NCI-H524 (cell line): ENCODE measurements at places on chromosomes 12 and 14.

DNA sequence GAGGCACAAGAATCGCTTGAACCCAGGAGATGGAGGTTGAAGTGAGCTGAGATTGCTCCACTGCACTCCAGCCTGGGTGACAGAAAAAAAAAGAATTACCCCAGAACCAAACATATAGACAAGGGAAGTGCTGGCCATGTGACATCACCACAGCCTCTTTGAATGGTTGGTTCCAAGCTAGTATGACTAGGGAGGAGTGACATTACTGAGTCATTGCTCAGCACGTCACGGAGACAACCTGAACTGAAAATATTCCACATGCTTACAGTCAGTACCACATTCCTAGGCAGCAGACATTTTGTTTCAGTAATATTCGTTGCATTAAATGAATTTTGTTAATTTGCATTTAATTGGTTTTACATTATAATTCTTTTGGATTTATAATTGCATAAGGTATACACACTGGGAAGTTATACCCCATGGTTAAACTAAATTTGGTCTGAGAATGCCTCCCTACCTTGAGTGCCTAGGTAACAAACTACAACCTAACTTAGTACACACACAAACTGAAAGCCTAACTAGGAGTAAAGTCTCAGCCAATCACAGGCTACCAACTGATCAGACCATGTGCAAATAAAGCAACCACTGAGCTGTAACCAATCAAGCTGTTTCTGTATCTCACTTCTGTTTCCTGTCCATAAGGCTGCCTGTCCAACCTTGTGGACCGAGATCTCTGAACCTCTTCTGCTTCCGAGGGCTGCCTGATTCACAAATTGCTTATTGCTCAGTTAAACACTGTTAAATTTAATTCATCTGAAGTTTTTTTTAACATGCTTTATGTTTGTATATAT lies 164.4 kb downstream of the CAND1 start:
- peak; percentile 22 for DNase-seq

- DNase-seq = no peak
Observed at GRCh38 chr12:82862069-82862841, 175.5 kb downstream of the TMTC2 start.

GRCh38 chr14:26199590-26200370 lies 398.1 kb downstream of the NOVA1 start:
- DNase-seq = no peak

- DNase-seq = no peak
Observed at GRCh38 chr14:69547701-69548348, 26.8 kb downstream of the CCDC177 start.

DNA sequence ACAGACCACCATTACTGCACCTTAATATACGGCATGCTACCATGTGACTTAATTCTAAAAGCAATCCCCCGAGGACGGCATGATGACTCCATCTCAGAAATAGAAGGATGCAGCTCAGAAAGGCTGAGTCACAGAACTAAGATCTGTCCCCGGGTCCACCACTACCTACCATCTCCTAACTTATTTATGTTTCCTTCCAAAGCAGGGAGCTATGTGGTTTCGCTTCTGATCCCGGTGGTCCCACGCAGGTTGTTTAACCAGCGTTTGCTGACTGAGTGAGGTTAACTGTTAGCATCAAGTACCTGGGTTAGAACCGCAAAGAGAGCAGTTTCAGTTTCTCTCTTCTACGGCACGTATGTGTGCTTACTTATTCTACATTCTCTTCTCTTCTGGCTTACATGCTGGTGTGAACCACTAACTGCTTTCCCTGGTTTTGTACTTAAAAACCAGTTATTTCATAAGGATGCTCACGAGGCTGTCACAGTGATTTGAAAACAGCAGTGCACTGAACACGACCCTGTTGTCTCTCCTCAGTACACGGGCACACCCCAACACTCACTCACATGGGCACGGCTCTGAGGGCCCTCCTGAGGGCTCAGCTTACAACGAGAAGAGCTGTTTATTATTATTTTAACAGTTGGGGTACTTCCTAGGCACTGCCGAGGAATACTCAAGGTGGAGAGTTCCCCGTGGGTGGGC lies 66.7 kb downstream of the CCDC88C start:
- no peak for DNase-seq

GRCh38 chr12:13981990-13982389 lies 588 bp upstream of the GRIN2B start:
- peak; percentile 29 for DNase-seq
